ENCODE measurements at places on chromosomes 3 and 15. TPM values are rescaled to one million over a fixed set of nuclear protein-coding genes. Genes with fewer than 3 reads are reported as not detected.
A peak's percentile ranks its signal among the peaks of the same experiment; 100 is the strongest.

GALNT15 gene
- total RNA-seq, result not detected

DUOXA2 gene
- not detected for total RNA-seq

SPSB4 gene
- not detected for total RNA-seq

CDHR4 gene
- not detected for total RNA-seq

GOLGA8T gene
- not detected for total RNA-seq

HYAL1 gene
- total RNA-seq, result not detected

TRH gene
- total RNA-seq, result not detected

GCSAM gene
- 12.9 TPM for total RNA-seq

CCR9 gene
- 0.20 TPM for total RNA-seq

OR5H1 gene
- total RNA-seq, result not detected

GREM1 gene
- not detected for total RNA-seq

MOBP gene
- total RNA-seq, result not detected

LNP1 gene
- 2.5 TPM for total RNA-seq

PARP3 gene
- total RNA-seq, result 11.5 TPM

- DNase-seq, result no peak
Measured at GRCh38 chr15:48634893-48635292, 10.6 kb downstream of the FBN1 start.

- DNase-seq, result no peak
Measured at GRCh38 chr3:53171827-53172505, 11.0 kb downstream of the PRKCD start.

GRCh38 chr15:71238926-71239325, 123.7 kb downstream of the THSD4 start:
- DNase-seq, result no peak

- no peak for DNase-seq
Measured at GRCh38 chr3:95629802-95630201, 1184.6 kb upstream of the EPHA6 start.

DNA sequence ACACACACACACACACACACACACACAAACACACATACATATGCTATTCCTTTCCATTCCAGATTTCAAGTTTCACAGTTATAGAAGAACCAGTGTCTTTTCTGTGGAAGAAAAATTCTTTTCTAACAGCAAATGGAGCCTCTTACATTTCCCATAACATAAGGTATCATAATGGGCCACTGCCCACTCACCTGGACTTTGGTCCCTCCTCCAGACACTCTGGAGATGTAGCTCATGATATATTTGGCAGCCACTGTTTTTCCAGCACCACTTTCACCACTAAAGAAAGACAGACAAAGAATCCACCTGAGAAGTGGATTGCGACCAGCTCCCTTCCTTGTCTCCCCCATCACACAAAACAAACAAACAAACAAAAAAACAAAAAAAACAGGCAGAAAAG, 29.8 kb downstream of the LDHAL6B start:
- DNase-seq, result no peak

GRCh38 chr3:192957441-192958021, 39.9 kb upstream of the MB21D2 start:
- DNase-seq, result no peak

DNA sequence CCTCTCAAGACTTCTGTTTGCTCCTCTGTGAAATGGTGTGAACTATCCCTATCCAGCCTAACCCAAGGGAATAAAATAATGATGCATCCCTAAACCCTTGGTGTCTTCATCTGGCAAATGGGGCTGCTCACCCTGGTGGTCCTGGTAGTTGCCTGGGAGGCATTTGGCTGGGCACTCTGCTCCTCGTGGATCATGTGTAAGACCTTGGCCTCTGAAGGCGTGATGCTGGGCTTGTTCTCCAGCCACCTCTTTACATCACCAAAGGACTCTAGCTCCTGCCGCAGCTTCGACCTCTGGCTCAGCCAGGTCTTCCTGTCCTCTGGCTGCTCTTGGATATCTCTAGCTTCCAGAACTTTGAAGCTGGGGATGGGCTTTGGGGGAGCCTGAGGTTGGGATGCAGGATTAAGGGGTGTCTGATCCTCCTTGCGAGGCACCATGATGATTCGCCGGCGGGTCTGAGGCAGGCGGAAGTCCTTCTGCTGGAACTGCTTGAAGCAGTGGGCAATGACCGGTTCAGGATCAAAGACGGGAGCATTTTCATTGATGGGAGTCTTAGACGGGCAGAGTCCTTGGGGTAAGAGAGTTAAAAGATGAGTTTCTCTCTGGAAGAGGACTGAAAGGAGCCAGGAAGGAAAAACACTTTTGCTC, 7.1 kb downstream of the EFCAB12 start:
- no peak for DNase-seq

DNA sequence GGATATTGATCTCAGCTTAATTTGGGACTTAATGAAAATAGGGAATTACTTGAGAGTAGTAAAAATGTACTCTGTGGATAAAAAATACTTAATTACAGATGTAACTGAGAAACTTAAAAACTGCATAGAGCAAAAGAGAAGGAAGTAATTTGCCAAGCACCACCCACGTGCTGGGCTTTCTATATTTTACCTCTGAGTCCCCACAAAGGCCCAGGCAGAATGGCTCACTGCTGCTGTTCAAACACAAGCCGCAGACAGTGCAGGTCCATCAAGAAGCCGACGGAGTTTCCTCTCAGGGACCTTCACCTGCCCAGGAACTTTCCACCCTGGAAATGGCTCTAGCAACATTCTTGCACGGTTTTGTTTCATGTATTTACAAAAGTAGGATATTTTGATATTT, 77.2 kb upstream of the TRPM1 start:
- DNase-seq, result peak; percentile 19

- no peak for DNase-seq
Measured at GRCh38 chr3:143850877-143851276, 2.6 kb upstream of the SLC9A9 start.

DNA sequence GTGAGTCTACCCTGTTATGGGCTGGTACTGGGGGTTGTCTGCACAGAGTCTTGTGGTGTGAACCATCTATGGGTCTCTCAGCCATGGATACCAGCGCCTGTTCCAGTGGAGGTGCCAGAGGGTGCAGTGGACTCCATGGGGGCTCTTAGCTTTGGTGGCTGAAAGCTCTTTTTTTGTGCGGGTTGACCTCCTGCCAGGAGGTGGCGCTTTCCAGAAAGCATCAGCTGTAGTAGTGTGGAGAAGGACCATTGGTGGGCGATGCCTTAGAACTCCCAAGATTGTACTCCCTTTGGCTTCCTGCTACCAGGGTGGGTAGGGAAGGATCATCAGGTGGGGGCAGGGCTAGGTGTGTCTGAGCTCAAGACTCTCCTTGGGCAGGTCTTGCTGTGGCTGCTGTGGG, 602.6 kb downstream of the RSL24D1 start:
- peak; percentile 8 for DNase-seq

DNA sequence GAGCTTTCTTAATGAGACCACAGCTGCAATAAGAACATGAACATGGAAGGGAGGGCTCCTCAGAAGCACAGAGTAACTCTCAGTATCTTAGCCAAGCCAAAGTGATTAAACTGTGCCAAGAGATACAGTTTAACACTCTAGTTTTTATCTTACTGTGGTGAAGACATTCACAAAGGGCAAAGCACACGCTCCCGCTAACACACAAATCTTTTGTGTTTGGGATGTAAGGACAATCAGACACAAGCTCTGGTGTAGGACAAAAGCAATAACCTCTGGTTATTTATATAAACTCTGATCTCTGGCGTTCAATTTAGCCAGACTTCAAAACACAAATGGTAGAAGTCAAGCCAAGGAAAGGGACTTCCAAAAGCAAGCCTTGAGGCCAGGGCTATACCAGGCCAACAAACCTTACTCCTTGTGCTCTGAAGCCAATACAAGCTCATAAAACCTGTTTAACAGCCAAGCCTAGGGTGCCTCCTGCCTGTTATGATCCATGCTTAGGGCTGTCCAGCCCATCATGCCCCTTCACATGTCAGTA, 27.8 kb downstream of the DPH3 start:
- DNase-seq, result no peak

DNA sequence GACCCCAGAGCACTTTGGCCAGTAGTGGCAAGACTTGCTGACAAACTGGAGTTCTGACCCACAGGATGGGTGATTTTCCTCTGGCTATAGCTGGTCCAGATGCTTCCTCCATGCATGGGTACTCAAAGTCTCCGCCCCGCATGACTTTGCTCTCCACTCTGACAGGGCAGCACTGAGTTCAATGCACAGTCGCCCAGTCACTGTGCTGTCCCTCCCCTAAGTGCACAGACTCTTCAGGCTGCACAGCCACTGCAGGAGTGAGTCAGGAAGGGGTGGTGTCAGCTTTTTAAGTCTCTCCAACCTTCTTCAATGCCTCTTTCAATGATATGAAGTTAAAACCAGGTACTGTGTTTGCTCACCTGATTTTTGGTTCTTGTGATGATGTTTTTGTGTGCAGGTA, 17.8 kb downstream of the TEX9 start:
- DNase-seq, result no peak

DNA sequence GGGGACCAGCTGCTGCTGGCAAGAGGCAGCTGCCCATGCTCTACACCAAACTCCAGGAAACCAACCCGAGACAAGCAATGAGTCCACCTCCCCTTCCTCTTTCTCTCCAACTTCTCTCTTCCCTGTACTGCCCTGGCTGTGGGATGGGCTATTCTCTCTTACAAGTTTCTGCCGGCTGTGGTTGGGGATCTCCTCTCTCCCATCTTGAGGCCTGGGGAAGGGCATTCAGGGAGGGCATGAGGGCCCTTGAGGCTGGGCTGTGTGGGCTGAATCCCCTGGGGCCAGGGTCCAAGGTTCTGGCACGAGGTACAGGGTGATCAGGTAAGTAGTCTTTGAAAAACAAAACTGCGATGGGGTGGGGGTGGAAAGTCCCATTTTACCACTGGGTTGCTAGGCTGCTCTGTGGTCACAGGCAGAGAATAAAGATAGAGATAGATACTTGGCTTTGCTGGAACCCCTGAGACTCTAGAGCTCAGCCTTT, 32.3 kb upstream of the CTSH start:
- DNase-seq, result no peak

DNA sequence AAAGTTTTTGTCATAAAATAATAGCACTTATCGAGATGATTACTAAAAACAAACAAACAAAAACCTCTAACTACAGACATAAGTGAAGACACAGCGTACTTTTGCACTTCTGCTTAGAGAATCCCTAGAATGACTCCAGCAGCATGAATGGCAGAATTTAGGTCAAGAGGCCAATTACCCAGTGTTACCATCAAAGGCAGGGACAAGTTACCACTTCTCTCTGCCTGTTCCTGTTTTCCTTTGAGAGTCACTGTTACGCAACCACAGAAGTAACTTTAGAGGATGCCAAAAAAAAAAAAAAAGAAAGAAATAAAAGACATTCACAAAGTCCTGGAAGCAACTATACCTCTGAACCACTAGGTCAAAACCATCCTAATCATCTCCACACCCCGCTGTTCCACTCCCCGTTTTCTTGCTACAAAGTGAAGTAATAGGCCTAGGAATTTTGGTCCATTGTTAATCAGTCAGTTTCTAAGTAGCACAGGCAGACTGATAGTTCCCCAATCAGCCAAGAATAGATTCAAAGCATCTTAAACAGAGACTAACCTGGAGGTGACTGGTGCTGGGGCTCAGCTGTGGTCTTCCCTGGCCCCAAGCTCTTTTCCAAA, 41.9 kb downstream of the FMN1 start:
- no peak for DNase-seq

- no peak for DNase-seq
Measured at GRCh38 chr15:72809329-72809728, 25.8 kb upstream of the ADPGK start.

GRCh38 chr3:19662486-19662885, 271.5 kb downstream of the EFHB start:
- no peak for DNase-seq

DNA sequence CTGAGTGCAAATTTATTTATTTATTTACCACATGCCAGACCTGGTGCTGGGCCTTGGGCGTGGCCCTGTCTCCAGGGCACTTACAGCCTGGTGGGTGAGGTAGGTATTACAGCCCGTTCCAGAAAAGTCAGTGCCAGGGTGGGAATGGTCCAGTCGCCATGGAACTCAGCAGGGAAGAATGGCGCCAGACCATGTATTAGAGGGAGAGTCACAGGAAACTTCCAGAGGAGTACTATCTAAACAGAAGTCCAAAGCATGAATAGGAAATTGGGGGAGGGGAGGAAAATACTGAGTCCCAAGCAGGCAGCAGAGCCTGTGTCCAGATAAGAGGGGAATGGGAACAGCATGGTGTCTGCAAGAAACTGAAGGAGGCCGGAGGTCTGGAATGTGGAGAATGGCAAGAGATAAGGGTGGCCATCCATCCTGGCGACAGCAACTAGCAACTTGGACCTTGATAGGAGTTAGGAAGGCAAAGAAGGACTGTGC, 27.0 kb downstream of the SH3BP5 start:
- peak; percentile 16 for DNase-seq

- no peak for DNase-seq
Measured at GRCh38 chr15:101269479-101270223, 7.6 kb downstream of the SELENOS start.

DNA sequence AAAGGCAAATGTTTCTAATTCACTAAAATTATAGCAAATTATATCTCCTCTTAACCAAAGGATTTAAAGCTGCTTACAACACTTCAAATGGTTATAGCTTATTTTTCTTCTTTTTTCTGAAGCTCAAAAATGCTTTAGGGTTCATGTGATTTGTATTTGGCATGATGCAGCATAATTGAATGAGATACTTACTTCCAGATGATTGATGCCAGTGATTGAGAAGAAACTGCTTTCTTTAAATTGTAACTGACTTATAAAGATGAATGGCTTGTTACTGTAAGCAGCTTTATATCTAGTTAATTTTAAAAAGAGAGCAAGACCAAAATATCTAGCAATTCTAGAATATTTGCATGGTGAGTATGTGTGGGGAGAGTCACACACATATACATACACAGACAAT, 270.7 kb upstream of the THRB start:
- no peak for DNase-seq

DNA sequence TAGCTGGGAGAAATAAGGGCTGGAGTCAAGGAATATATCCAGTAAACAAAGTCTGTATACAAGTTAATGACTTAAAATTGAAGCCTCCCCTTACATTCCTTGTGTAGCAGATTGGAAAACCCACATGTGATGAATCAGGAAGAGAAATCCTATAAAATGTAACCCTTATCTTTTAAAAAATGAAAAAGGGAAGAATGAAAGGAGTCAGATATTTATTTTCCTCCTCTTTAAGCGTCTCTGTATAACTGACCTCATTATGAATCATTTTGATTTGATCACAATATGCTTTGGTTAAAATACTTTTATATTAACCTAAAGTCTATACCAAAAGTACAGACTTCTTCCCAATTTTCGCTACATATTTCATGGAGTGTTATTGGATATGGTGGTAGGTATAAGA, 316.3 kb upstream of the STAC start:
- DNase-seq, result no peak

- no peak for DNase-seq
Measured at GRCh38 chr15:58243070-58243469, 104.9 kb downstream of the AQP9 start.

DNA sequence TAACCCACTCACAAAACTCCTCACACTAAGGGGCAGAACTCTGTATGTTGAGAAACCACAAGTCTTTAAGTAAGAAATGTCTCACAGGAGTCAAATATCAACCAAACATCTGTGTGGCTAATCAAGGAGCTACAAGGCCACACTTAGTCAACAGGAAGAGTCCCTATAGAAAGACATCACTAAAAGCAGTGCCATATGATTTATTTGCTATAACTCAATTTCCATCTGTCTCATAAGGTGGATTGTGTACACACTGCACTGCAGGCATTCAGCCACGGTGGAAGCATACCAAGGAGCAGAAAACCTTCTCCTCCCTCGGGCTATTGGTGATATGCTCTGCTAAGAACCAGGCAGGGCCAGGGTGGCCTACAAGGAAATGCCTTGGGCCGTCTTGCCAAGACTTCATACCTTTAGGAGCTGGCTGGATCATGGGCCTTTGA, 197.6 kb upstream of the CFAP20DC start:
- no peak for DNase-seq
